CD4-positive, alpha-beta T cell treated with Interleukin-17A for 1 hour (primary cell): ENCODE measurements at places on chromosomes 3 and 15.

GRCh38 chr15:77597804-77598453 lies 34.8 kb downstream of the LINGO1 start:
- DNase-seq = no peak

DNA sequence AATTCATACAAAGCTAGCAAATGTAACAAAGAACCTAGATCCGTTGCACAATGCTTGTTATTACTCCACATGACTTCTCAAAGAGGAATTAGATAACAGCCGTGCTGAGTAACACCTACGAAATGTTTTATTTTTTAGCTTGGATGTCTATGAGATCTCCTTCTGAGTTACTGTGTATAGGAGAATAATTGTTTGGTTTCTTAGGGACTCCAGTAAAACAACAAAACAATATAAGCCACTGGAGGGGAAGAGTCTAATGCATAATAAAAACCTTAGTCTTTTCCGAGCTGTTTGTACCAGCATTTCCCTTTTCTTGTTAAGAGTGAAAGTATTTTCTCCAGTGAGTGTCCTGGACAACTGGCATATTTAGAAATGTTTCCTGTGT lies 15.6 kb downstream of the SNAP23 start:
- DNase-seq = no peak

DNA sequence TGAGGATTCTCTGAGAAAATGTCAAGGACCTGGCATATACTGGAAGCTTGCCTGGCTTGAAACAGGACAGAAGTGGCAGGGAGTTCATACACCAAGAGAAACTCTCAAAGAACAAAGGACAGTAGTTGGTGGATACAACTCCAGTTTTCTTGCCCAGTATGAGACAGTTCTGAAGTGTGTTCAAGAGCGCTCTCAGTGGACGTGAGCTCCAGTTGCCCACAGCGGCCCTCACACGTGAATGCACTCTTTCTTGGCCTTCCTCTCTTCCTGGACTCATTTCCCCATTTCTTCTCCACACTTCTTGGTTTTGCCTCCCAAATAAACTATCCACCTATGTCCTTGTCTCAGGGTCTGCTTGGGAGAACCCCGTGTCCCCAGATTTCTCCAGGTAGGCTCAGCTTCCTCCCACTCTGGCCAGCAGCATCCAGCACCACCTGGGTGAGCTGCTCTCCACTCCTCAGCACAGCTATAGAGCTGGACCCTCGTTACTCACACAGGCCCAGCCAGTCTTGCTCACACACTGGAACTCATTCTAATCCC lies 54.5 kb downstream of the DCLK3 start:
- no peak for DNase-seq

GRCh38 chr3:54939557-54940300 lies 11.9 kb upstream of the LRTM1 start:
- no peak for DNase-seq

GRCh38 chr3:27633224-27633545 lies 88.9 kb downstream of the EOMES start:
- peak; percentile 36 for DNase-seq

DNA sequence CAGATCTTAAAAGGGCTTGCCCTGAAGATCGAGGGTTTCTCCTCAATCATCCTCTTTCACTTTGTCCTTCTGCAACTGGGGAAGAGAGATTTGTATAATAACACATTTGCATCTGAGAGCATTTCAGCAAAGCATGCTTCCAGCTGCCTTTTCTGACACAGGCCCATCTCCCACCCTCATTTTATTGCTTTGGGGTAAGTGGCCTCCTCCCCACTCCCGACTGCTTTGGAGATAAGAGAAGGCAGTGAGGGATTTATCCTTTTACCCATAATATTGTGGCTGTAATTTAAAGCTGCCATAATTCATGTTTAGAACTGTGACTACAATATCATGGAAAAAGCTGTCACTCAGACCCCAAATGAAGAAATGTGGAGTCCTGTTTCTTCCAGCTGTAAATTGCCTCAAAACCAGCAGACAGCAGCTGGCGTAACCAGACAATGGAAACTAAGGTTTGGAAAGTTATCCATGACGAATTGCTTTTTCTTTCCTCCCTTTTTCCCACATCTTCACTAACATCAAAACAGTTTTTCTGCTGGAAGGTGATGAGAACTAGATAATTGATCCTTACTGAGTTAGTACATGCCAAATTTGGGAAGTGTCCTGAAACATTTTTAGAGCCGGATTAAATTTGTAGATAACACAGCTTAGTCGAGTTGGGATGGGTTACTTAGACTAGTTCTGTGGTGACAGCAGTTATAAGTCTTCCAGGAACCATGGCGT lies 104.2 kb upstream of the PFN2 start:
- DNase-seq = no peak
